KBM-7 (cell line): ENCODE measurements at places on chromosomes 12 and 14.

DNA sequence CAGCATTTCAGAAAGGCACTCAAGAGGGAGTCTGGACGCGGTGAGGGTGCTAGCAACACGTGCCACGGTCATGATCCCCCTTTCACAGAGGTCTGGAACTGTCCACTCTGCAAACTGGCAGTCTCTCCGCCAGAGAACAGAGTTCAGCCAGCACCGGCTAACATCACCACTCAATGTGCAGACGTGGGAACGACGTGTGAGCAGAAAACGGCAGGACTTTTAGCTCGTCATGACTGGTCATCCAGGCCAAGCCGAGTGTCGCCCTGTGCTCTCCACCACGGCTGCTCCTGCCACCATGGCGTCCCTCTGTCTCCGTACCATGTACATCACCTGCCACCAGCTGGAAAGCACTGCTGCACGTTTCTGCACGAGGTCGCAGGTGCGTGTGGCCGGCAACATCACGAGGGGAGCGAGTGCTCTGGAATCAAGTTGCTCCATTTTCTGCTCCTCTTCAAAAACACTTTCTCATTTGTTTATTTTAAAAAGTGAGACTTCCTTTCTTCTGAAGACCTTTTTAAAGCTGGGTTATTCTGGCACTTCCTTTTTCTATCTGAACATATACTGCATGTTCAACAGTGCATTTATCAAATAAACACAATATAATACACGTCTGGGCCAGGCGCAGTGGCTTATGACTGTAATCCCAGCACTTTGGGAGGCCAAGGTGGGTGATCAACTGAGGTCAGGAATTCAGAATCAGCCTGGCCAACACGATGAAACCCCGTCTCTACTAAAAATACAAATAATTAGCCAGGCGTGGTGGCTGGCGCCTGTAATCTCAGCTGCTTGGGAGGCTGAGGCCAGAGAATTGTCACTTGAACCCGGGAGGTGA, 28.0 kb downstream of the SLC15A4 start:
- DNase-seq: no peak

GRCh38 chr14:93811676-93812075, 23.4 kb upstream of the PRIMA1 start:
- DNase-seq: no peak

GRCh38 chr12:55727643-55728185, 1.1 kb downstream of the CD63 start:
- no peak for DNase-seq

DNA sequence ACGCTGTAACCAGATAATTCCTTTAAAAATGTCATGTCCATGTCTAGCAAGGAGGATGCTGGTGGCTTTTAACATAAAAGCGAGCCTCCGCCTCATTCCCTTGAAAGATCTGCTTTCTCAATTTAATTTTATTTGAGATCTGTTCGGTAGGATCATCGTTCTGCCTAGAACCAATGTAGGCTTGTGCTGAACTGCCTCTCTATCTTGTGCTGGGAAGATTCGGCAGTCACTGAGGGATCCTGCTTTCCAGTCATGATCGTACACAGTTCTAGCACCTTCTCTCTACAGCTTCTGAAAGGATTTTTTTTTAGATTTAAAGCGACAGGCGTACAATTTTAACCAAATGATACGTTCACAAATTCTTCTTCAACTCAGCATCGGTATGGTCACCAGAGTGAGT, 54.3 kb downstream of the PEBP1 start:
- DNase-seq: no peak

- no peak for DNase-seq
Observed at GRCh38 chr12:91702843-91703425, 442.7 kb downstream of the BTG1 start.

- no peak for DNase-seq
Observed at GRCh38 chr12:103827911-103828391, 13.1 kb downstream of the NT5DC3 start.

DNA sequence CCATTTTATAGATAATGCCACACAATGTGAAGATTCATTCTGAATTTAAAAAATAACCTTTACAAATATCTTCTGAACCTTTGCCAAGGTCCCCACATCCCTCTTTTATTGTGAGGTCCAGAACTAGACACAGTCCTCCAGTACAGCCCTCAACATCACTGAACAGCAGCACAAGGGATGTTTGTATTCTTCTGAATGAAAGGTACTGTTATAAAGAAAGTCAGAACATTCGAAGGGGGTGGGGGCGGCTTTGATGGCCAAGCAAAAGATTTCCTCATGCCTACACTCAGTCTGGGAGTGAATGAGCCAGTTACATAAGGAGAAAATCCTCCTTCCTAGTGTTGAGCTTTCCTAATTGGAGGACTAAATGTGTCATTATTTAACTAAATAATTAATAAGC, 77.3 kb downstream of the PPM1A start:
- no peak for DNase-seq

- DNase-seq: no peak
Observed at GRCh38 chr14:100323121-100323941, at the start of gene SLC25A47. SLC25A47 (plus strand) TSS chr14:100323339; CDS start chr14:100323415, 76 bp downstream.

DNA sequence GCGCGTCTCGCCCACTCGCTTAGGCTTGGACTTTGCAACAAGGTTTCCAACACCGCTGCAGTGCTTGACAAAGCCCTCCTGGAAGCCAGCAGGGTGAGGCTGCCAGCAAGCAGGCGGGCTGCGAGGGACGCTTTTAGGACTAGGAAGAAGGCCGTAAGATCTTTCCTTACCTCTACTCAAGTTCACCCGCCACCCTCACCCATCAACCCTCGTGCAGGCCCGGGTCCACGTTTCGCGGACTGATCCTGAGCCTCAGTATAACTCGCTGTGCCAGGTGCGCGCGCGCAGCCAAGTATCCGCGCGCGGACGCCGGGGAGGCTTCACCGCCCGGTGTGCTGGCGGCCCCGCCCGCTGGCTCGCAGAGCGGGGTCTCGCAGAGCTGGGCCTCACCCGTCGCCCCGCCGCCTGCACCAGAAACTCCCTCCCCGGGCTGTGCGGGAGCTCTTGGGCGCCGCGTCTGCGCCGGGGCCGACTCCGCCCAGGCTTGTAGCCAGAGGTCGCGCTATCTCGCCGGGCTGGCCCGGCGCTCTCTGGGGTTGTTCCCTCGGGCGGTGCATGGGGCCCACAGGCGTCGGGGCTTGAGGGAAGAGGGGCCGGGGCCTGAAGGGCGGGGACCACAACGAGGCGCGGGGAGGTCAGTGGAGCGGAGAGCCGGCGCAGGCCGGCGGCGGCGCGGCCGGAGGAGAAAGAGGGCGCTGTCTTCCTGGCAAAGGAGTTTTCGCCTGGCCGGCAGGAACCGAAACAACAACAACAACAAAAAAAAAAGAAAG, 7.6 kb upstream of the SIX1 start:
- DNase-seq: no peak

- DNase-seq: no peak
Observed at GRCh38 chr12:57603815-57604453, 690 bp upstream of the DTX3 start.

- DNase-seq: no peak
Observed at GRCh38 chr14:82414853-82415539, 881.3 kb upstream of the SEL1L start.

DNA sequence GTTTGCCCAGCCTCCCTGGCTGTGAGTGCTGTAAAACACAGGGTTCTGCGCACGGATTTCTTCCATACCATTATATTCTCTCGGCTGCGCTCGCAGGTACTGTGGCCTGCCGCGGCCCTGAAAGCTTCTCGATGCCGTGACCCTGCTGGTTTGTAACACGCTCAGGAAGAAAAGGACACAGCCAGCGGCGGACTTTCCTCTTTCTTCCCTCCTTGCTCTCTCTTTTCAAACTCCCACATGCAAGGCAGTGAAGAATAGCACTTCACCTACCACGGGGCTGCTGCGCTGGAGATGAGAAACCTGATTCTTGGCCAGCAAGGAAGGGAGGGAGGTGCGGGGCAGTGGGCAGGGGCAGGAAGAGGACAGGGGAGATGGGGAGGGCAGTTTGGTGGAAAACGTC, 130.2 kb downstream of the RBM19 start:
- DNase-seq: no peak

GRCh38 chr12:95325501-95325900, 107.9 kb downstream of the VEZT start:
- DNase-seq: no peak

GRCh38 chr14:103136388-103137271, 13.4 kb downstream of the TNFAIP2 start:
- no peak for DNase-seq

GRCh38 chr12:82817368-82817767, 130.7 kb downstream of the TMTC2 start:
- no peak for DNase-seq

DNA sequence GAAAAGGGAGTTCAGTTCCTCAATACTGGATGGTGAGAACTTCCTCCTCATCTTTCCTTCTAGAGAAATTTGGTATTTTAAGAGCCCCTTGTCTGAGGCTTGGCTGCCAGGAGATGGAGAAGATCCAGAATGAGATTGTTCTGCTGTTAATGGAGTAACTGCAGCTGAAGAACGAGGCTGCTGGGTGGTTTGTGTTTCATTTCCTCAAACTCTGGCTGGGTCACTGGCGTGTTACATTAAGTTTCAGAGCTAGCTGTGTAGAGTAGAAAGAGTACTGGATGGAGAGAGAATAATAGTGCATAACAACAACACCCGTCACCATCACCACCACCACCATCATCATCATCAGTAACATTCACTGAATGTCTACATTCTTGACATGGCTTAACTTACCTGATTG, 325.0 kb upstream of the TBX3 start:
- DNase-seq: no peak

DNA sequence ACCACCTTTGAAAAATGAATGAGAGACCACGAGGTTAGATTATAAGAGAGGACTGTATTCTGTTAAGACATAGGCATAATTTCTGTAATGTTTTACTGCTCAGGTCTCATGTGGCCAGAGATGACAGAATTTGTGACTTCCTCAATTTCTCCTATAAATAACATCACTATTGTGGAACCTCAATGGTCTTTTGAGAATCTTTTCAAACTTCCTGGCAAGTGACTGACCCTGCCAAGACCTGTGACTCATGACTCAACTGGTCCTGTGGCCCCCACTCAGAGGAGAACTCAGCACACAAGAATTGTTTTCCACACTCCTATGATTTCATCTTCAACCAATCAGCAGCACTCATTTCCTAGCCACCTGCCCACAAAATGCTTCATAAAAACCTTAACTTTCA, 508.2 kb upstream of the ATP2B1 start:
- DNase-seq: peak; percentile 52

- no peak for DNase-seq
Observed at GRCh38 chr14:59969319-59969718, 49.4 kb downstream of the LRRC9 start.

GRCh38 chr12:124913474-124914391, 717 bp downstream of the UBC start:
- peak; percentile 89 for DNase-seq

DNA sequence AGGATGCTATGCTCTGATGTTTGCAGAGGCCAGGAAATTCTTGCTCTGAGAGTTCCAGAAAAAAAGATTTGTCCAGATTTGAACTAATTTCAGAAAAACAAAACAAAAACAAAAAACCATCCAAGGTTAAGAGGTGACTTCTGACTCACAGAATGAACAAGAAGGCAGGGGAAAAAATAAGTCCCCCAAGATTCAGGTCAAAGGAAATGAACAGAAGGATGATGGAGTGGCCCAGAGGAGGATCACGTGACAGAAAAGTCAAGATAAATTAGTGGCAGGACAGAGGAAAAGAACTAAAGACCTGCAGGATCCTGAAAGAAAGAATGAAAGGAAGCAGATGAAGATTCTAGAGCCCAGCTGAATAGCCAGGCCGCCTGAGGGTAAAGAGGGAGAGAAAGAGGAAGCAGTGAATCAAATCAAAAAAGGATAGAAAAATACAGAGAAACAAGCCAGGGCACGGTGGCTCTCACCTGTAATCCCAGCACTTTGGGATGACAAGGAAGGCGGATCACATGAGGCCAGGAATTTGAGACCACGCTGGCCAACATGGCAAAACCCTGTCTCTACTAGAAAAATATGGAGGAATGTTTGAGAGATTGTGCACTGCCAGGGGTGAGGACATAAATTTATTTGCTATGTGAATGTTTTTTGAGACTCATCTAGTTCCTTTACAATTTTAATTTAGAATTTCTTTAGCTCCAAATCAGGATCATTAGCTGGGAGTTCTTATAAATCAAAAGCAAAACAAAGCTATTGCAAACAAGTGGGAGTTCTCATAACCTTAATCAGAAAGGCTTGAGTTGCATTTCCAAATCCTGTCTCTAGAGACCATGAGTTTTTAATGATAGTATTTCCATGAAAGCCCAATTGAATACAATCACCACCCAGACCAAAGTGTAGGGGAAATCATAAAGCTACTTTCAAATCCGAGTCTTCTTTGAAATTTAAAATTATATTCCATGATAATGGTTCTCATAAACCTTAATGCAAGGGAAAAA, 217.1 kb upstream of the PLEKHG7 start:
- DNase-seq: peak; percentile 28

DNA sequence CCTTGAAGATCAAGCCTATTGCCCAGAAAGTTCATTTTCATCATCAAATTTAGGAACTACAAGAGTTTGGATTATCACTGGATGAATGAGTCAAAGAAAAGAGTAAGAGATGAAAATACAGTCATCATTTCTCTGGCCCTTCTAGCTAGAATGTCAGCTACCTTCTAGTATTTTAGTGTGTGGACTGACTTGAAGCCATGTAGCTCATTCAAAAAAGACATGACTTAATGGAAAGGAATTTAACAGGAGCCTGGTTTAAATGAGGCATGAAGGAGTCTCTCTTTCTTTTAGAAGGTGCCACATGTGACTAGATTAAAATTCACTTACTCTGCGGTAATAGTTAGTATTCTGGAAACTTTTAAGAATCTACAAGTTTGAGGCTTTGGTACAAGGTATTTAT, 7.1 kb downstream of the PTHLH start:
- no peak for DNase-seq

GRCh38 chr14:104223101-104224041, 85.0 kb downstream of the KIF26A start:
- DNase-seq: no peak

DNA sequence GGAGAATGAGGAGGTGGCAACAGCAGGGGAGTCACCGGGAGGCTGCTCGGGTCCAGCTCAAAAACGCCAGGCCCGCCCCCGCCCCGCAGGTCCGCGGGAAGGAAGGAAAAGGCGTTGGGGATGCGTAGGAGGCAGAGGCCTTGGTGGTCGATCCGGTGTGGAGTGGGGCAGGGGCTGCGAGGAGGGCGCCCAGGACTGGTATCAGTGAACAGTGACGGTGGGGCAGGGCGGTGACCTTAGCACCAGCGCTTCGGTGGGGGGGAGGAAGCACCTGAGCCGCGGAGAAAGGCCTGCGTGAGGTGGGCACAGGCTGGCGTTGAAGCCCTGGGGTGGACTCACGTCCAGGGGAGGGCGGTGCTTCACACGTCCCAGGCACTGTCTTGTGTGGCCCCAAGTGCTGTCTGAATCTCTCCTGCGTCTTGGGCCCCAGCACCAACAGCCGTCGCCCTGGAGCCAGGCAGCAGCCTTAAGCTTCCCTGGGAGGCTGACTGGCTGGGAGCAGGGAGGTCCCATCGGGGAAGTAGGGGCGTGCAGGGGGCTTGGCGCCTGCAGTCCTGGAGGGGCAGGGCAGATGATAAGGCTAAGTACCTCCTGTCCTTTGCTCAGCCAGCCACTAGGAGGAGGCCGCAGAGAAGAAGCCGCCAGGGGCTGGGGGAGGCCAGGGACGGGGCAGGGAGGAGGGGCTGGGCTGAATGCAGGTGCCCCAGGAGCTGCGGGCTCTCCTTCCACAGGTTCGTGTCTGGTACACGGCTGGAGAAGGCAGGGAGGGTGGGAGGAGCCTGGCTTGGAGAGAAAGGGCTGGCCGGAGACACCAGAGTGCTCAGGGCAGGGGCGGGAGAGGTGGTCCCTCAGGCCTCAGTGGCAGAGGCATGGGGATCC, 26.5 kb downstream of the ZBTB42 start:
- DNase-seq: peak; percentile 63

- no peak for DNase-seq
Observed at GRCh38 chr14:88388741-88389282, 3.4 kb downstream of the SPATA7 start.
